ENCODE measurements at places on chromosomes 11 and 22.
A peak's percentile ranks its signal among the peaks of the same experiment; 100 is the strongest.

- DNase-seq = no peak
Measured at GRCh38 chr22:21961127-21961867, 8.6 kb upstream of the PPM1F start.

DNA sequence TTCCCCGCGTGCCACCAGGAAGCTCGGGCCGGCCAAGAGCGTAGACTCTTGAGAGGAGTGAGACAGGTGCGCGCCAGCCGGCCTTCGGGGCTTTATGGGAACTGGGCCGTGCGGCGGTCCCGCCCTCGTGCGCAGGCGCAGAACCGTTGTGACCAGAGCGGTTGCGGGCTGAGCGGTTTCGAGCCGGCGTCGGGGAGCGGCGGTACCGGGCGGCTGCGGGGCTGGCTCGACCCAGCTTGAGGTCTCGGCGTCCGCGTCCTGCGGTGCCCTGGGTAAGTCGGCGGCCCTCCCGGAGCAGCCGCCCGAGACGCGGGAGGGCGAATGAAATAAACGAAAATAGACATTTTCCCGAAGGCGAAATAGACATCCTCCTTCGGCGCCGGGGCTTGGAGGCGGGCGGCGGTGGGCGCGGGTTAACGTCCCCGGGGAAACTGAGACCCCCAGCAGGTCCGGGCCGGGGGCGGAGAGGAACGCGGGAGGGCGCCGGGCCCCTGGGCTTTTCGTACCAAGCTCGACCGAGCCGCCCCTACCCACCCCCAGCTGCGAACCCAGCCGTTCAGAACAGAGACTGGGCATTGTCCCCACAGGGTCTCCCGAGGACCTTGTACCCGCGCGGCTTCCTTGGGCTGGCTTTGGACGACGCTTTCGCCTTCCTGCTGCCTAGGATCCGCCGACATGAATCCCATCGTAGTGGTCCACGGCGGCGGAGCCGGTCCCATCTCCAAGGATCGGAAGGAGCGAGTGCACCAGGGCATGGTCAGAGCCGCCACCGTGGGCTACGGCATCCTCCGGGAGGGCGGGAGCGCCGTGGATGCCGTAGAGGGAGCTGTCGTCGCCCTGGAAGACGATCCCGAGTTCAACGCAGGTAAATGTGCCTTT is at the start of gene ASRGL1:
Gene ASRGL1 (plus strand): TSS at position 146 of the 879 bp plus-strand sequence. CDS start 530 bp downstream, at position 676.
- peak; percentile 60 for DNase-seq

DNA sequence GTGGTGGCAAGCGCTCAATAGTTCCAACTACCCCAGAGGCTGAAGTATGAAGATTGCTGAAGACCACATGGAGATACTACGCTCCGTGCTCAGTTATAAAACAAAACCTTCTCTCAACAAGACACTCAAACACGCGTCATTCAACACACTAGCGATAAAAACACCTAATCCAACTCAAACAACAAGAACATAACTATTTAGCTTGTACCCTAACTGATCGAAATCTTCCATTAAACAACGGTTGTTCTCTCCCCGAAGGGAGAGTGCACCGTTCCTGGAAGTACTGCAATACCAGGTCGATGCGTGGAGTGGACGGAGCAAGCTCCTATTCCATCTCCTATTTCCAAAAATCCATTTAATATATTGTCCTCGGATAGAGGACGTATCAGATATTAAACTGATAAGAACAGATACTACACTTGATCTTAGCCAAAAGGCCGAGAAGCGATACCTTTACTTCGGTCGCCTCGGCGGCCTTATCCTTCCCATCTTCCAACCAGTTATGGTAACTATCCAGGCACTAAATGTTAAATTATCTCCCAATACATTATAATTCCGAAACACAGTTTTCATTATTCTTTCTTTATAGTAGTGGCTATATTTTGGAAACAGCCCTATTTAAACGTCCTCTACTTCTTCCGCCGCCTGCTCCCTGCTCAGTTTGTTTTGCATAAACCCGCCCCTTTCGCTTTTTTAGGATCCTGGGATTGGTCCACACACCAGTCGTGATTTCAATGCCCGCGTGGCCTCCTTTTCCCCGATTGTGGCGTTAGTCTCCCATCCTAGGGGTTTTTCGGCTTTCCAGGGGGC is 2.2 kb upstream of the WDR74 start:
- peak; percentile 97 for DNase-seq

DNA sequence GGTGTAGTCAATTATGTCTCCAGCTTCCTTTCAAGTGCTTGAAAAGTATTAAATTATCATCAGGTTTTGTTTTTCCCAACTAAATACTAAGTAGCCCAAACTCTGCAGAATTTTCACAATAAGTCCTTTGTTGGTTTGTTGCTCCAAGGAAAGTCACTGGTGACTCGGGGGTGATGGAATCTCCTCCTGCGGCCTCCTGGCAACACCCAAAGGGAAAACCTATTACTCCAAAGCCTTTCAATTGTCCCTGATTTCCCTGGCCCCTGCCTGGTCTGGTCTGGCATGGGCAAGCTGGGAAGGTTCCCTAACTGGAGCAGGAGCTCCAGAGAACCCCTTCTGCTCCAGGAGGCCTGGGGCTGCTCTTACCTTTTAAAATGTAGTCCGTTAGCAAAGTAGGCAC is 47.9 kb downstream of the FEZ1 start:
- DNase-seq = no peak
